Activated CD4-positive, alpha-beta T cell treated with anti-CD3 and anti-CD28 coated beads, Interleukin-2, amount 50 U/mL, for 4 hours (primary cell): ENCODE measurements at places on chromosomes 1 and 21.

- no peak for DNase-seq
These were observed 71.8 kb downstream of the DUSP10 start for GRCh38 chr1:221670081-221670480.

GRCh38 chr1:207000651-207001291 is 30.5 kb upstream of the FCAMR start:
- DNase-seq, result no peak

- no peak for DNase-seq
These were observed 16.6 kb downstream of the GRIK3 start for GRCh38 chr1:37017720-37018119.

- no peak for DNase-seq
These were observed 486.1 kb upstream of the ADGRL2 start for GRCh38 chr1:81314513-81315233.

GRCh38 chr1:31957701-31958674 is 19.8 kb upstream of the PTP4A2 start:
- no peak for DNase-seq

GRCh38 chr1:245215071-245215470 is 60.3 kb downstream of the KIF26B start:
- no peak for DNase-seq

DNA sequence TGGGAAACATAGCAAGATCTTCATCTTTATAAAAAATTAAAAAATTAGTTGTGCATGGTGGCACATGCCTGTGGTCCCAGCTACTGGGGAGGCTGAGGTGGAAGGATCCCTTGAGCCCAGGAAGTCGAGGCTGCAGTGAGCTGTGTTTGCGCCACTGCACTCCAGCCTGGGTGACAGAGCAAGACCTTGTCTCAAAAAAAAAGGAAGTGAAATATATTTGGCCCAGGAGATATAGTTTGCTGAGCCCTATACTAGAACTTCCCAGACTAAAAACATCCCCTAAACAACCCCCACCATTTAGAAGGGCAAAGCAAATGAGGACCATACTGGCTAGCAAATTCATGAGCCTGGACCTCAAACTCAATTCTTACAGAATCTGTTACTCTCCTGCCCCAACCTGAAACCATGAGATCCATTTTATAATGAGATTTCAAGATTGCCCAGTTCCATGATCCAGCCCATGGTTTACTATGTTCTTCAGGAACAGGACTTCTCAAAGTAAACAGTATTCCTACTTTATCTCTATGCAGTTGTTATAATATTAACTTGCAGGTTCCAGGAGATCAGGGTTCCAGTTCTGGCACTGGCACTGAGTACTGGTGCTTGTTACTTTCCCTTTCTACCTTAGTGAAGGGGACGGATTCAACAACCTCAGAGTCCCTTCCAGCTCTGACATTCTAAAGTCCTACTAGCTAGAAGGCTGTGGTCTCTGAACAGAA is 48.9 kb upstream of the TADA1 start:
- no peak for DNase-seq

DNA sequence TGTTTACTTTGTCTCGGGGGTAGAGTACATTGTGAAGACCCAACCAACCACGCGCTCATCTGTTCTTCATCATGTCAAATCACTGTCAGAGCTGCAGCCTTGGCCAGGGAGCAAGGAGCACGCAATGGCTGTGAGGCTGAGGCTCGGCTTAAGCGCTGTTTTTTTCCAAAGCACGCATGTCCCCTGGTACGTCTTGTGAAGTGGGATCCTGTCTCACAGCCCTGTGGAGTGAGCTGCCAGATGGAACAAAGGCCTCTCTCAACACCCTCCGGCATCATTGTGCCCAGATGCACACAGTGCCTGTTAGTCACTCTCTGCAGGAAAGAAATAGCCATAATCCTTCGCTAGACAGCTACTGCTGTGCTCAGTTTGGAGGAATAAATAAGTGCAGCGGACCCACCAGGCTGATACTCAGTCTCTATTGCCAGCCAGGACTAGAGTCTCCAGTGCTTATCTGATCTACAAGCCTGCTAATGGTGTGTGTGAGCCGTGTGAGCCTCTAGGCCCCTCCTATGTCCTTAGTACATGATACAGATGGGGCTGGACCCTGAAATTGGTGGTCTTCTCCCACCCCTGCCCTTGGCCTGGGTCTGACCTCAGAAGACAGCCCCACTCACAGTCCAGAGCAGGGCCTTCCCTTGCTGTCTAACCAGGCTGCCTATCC is 91.3 kb upstream of the COA6 start:
- DNase-seq, result no peak

DNA sequence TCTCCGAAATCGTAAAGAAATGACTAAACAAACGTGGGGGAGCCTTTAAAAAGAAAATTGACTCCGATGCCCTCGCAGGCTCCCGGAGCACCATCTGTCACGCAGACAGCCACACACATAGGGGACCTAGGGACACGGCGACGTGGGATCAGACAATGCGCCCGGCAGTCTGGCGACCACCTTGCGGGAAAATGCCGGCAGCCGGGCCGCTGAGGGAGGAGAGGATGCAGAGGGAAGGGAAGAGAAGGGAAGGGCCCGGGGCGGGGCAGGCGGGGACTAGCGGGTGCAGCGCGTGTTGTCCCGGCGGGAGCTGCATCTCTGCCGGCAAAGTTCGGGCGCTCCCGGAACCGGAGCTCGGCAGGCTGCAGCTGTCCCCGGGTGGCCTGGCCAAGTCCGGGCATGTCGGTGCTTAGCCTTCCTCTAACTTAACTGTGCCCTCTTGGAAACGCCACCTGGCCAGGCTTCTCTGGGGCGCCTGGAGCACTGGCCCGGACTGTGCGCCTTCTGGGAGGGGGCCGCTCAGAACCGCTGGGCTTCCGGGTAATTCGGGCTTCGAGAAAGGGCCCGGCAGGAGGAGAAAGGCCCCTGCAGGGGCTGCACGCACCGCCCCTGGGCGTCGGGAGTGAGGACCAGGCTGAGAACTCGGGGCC is 1.8 kb downstream of the NHLH2 start:
- DNase-seq, result no peak

GRCh38 chr1:18645747-18646090 is 15.1 kb downstream of the PAX7 start:
- DNase-seq, result no peak

GRCh38 chr21:31886915-31887314 is 14.1 kb downstream of the HUNK start:
- DNase-seq, result no peak

DNA sequence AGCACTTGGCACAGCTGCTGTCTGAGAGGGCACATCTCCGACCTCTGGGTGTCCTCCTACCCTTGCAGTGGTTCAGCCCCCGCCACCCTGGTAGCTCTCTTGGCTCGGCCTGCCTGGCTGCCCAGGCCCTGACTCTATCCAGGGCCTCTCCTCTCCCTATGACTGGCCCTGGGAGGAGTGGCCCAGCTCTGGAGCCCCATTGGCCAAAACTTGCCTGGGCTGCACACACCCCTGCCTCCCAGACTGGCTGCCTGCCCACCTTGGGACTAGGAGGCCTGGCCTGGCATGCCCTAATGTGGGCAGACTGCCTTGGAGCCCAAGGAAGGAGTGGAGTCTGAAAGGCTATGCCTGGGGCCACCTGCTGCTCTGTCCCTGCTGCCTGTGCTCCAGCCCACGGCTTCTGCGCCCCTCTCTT is 33.6 kb downstream of the ACOT11 start:
- no peak for DNase-seq

DNA sequence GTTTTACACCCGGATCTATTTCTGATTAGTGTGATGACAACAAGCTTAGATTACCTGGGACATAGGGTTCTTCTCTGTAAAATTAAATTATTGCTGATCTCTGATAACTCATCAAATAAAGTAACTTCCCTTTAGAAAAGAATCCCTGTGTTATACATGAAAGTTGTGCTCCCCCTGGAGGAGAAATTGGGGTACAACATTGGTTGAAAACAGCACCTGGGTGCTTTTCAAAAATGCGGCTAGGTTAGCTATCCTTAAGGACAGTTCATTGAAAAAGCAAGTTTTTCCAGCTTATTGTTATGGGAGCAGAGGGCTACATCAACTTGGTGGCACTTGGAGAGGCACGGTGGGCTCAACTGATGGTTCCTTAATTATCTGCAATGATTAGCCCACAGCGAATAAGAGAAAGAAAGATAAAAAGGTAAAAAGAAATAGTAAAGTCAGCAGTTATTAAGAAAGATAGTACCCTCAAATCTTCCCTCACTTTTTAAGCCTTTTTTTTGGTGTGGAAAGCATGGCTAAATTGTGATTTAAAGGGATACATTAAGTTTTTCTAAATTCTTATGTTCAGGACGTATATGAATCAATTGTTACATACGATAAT is 97.8 kb downstream of the FMN2 start:
- no peak for DNase-seq

DNA sequence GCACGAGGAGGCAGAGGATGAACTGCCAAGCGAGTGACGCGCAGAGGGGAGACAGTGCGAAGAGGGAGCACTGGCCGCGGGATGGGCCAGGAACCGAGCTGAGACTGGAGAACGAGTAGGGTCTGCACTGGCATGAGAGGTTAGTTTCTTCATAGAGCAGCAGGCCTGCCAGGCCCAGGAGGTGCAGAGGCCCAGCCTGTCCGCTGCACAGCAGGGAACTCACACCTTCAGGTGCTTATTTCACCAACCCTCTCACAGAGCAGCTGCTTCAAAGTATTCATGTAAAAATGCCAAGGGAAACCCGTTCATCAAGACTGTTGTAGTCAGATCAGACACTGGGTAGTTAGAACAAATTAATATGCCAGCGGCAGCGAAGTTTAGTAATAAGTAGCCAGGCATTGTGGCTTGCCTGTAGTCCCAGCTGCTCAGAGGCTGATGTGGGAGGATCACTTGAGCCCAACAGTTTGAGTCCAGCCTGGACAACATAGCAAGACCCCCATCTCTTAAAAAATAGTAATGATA is 144.5 kb downstream of the SLC45A1 start:
- DNase-seq, result no peak

GRCh38 chr1:201562659-201563405 is 23.9 kb downstream of the NAV1 start:
- DNase-seq, result no peak

GRCh38 chr1:226372885-226373284 is 35.0 kb downstream of the PARP1 start:
- no peak for DNase-seq

GRCh38 chr1:24309762-24310485 is 9.2 kb upstream of the GRHL3 start:
- DNase-seq, result no peak

- no peak for DNase-seq
These were observed 35.8 kb downstream of the HHAT start for GRCh38 chr1:210364479-210364878.

- DNase-seq, result no peak
These were observed 3.9 kb upstream of the RPTN start for GRCh38 chr1:152162792-152163463.

GRCh38 chr1:10106756-10107475 is 74.2 kb downstream of the UBE4B start:
- DNase-seq, result no peak

GRCh38 chr1:178938959-178939317 is 68.1 kb upstream of the ANGPTL1 start:
- DNase-seq, result no peak

GRCh38 chr1:116194568-116194967 is 83.4 kb downstream of the MAB21L3 start:
- DNase-seq, result no peak

DNA sequence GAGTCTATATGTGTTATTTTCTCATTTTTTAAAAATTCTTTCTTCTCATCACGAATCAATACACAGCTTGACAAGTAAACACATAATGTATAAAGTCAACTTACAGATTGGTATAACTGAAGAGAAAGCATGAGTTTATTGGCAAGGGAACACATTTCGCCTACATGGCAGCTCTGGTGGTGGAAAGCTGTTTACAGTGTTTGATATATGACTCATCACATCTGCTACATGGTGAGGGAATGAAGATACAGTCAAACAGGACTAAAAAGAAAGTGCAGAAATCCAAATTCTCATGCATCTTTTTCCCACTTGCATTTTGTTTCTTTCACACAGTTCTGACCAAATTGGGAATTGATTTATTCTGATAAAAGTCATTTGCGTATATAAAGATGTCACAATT is 122.2 kb upstream of the ADGRL4 start:
- DNase-seq, result no peak

DNA sequence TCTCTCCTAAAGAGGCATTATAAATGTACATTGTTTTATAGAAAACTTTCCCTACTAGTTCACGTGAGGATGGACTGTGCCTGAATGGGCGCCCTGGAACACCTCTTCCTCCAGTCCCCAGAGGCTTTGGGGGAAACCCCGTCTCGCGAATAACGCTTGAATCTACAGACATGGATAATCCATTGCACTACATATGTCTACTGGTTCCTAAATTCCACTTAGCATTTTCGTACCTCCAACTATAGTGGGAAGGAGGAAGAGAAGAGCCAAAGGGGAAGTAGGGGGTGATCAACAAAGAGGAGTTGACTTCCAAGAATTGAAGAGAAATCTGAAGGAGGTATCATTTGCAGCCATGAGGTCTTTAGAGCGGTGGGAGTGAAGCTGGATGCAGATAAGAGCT is 11.1 kb downstream of the BARHL2 start:
- no peak for DNase-seq

DNA sequence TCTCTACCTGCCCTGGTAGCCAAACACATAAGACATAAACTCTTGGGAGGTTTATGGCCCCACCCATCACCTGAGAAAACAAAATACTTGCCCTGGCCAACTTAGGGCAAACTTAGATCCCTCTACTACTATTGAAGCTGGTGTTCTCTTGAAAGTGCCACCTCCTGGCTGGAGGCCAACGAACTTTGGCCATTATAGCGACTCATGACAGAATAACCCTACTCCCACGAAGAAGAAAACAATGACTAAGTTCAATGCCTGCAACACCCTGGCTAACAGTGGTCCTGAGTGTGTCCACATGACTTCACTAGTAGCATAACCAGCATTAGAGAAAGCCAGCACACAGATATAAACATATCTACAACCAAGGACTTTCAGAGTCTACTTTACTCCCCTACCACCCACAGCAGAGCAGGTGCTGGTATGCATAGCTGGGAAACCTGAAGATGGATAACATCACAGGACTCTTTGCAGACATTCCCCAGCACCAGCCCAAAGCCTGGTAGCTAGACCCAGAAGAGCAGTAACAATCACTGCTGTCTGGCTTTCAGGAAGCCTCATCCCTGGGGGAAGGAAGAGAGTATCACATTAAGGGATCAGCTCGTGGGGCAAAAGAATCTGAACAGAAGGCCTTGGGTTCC is 81.0 kb downstream of the SLC30A10 start:
- DNase-seq, result no peak

DNA sequence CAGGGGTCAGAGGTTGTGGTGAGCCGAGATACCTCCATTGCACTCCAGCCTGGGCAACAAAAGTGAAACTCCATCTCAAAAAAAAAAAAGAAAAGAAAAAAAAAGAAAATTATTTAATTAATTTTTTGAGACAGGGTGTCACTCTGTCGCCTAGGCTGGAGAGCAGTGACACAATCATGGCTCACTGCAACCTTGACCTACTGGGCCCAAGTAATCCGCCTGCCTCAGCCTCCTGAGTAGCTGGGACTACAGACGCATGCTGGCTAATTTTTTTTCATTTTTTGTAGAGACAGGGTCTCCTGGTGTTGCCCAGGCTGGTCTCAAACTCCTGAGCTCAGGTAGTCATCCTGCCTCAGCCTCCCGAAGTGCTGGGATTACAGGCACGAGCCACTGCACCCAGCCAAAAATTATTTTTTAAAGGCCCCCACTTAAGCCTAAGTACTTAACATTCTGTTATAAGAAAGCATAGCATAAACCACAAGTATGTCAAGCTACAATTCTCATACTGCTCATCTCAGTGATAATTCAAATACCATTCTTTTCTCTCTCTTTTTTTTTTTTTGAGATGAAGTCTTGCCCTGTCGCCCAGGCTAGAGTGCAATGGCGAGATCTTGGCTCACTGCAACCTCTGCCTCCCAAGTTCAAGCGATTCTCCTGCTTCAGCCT is 19.9 kb downstream of the NUCKS1 start:
- DNase-seq, result no peak

GRCh38 chr1:221254813-221255212 is 375.6 kb downstream of the HLX start:
- DNase-seq, result no peak
